GM10248 (cell line): ENCODE measurements at places on chromosomes 5 and 9.
A peak's percentile ranks its signal among the peaks of the same experiment; 100 is the strongest.

GRCh38 chr9:70113403-70114022 is 69.9 kb downstream of the MAMDC2 start:
- peak; percentile 42 for DNase-seq

DNA sequence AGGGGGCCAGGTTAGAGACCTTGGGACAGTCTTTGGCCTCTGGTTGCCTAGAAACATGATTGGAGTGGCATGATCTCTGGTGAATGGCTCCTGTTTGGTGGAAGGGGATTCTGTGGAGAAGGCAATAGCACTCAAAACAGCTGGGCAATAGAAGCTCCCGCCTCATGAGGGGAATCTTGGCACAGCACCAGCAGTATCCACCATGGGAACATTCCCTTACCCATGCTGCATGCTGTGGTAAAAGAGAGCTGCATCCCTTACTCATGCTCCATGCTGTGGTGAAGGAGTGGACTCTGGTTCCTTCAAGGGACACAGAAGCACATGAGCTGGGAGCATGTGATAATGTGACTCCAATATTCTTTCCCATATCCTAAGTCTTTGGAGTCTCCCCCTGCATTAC is 160.6 kb downstream of the PJA2 start:
- no peak for DNase-seq

DNA sequence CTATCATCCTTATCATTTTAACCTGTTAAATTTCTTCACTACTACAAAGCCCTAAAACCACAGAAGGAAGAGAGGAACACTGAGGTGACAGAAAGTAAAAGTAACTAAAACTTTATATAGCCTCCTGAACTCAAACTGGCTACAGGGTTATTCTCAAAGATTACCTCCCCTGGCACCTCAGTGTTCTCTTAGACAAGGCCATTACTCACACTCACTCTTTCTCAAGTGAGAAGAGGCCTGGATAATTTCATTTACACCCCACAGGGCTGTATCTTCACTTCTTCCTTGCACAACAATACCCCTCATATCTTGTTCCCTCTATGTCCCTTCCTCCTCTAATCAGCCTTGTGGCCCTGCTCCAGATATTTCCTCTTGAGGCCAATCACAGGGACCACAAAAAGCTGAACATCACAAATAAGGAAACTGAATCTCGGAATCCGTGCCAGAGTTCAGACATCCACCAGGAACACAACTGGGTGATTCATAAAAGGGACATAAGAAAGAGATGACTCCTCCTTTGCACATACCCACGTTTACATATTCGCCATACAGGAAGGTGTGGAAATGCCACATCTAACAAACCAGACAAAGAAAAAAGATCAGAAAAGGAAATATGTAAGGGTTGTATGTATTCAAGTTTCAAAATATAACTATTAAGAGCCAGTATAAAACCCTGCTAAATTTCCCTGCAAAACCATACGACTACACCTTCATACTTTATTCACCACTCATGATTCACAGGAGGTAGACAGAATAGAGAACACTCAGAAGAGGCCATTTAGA is 1.7 kb upstream of the KLHL3 start:
- DNase-seq: peak; percentile 18

- no peak for DNase-seq
Measured at GRCh38 chr5:79840084-79840990, 150.7 kb downstream of the CMYA5 start.

DNA sequence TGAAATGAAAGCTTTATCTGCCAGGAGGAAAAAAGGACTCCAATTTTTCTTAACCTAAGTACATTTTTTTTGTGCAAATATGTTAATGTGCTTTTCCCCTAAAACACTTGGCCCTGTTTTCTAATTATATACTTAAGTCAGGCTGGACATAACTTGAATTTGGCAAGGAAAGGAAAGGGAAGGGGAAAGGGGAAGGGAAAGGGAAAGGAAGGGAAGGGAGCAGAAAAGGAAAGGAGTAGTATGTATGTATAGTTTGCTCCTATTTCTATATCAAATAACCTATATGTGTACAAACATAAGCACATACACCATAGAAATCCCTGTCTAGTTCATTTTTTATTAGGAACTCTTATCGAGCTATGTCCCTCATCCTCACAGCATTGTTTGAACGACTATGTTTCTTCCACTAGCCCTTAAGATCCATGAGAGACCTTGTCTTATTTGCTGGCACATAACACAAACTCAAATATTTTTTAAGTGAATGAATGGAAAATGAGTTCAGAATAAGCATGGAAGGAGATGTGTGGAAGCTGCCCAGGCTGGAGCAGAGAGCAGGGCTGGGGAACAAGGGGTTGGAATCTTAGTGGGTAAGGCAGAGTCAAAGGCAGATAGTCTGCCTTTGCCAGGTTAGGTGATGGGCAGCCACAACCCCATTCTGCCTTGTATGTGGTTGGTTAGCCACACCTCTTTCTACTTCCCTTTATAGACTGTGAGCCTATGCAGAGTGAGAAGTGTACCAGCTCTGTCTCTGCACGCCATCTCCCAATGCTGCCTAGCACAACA is 70.0 kb downstream of the KLHL3 start:
- peak; percentile 62 for DNase-seq

- DNase-seq: no peak
Measured at GRCh38 chr9:15711531-15711930, 158.7 kb downstream of the CCDC171 start.
